ENCODE measurements at places on chromosomes 3 and 15. TPM values are rescaled to one million over a fixed set of nuclear protein-coding genes. Genes with fewer than 3 reads are reported as not detected.

DNA sequence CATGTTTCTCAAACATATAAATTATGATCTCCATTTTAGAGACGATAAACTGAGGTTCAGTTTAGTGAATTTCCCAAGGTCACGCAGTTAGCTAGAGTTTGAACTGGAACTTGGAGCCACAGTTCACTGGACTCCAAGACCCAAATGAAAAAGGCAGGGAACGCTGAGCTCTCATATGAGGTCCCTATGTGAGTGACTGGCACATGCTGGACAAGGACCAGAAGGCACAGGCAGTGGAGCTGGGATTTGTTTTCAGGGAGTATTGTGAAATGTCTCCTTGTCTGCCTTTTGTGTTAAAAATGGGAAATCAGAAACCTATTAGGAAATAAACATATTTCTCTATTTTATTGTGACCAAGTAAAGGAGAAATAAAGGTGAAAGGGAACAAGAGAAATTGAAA is 63.5 kb downstream of the MESD start:
- DNase-seq, result no peak

Gene LOXL1
- 27.1 TPM for total RNA-seq

DNA sequence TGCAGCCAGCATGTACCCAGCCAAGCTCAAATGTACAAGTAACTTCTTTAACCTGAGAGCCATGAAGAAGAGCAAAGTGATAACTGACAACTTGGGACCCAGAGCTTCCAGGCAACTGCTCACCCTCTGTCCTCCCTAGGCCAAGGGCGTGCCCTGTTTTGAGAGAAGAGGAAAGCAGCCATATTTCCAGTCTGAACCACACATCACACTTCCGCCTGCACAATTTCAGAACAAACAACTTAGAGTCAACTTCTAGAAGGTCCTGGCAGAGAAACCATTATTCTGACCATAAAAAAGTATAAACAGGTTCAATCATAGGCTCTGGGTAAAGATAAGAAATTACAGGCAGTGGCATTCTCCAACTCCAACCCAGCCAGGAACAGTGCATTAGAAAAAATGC is 50.1 kb downstream of the ITGB5 start:
- no peak for DNase-seq

Gene UQCRC1
- total RNA-seq, result 143 TPM

Gene SI
- not detected for total RNA-seq

DNA sequence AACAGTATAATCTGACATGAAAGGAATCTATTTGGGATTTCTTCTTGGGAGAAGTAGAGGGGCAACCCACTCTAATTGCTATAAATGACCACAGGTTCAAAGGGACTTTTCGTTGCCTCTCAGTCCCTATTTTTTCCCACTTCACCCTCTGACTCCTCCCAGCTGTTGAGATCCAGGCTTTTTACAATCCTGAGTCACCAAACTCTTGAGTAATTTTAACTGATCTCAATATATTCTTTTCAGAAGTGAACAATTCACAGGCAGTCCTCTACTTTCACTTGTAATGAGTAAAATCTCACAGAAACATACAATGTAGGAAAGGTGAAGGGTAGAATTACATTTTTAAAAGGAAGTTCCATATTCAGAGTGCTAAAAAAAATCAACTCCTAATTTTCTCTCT is 44.6 kb downstream of the EIF4E3 start:
- DNase-seq, result no peak

DNA sequence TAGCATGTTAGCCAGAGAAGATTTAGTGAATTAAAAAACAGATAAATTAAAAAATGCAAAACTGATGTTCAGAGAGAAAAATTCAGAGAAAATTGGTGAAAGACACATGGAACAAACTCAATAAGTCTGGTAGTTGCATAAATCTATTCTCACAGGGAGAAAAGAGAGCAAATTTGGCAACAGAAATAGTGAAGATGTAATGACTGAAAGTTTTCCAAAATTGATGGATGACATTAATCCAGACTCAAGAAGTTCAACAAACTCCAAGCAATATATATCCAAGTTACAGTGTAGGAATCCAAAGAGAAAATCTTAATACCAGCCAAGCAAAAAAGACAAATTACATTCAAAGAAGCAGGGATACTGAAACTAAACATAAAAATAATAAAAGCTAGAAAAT is 302.7 kb upstream of the ARPP21 start:
- DNase-seq, result no peak

- no peak for DNase-seq
Measured at GRCh38 chr15:74793135-74794028, 11.5 kb downstream of the CSK start.

GRCh38 chr15:87080547-87080946 is 1000.9 kb downstream of the AGBL1 start:
- no peak for DNase-seq

DNA sequence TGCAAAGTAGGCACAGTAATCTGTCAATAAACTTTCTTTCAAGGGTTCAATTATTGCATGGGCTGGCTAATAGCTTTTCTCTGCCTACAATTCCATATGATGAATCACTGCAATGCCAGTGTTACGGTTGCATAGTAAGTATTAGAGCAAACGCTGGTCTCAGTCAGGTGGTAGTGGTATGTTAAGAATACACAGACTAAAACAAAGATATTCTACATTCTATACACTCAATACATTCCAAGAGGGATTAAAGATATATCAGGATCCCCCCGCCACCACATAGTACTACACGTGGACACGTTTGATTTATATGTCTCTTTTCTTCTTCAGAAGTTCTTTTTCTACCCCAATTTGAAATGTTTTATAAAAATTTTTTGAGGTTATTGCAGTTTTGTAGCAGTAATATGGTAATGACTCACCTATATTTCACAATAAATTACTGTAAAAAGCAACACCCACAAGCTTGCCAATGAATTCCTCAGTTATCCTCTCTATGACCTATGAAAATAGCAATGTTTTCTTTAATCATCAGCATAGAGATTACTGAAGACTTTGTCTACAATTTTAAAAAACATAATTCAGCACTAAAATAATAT is 68.2 kb downstream of the CD200R1L start:
- no peak for DNase-seq

GRCh38 chr15:46296797-46297196 is 662.0 kb downstream of the SQOR start:
- DNase-seq, result no peak

- no peak for DNase-seq
Measured at GRCh38 chr3:61718565-61718964, 157.2 kb downstream of the PTPRG start.

Measured in tibial nerve (tissue), 4 donors.